ENCODE measurements at places on chromosomes 1 and 21.

- DNase-seq: no peak
These were observed 119.7 kb downstream of the KCNT2 start for GRCh38 chr1:196488579-196488978.

- DNase-seq: no peak
These were observed 65.2 kb downstream of the CNST start for GRCh38 chr1:246631426-246631825.

DNA sequence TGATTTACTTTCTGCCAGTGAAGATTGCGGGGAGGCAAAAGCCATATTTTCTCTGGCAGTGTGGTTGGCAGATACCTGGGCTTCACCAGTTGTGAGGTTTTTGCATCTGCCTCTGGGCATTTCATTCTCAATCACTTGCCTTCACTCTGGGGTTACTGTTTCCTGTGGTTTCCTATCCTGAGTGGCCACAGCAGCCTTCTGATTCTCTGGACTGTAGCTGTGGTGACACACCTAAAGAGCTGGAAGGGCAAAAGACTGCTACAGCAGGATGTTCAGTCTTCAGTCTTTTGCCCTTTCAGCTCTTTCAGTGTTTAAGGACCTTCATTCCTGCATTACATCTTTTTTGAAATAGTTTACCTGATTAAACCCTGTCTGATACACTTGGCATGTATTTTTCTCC is 50.5 kb upstream of the GPR52 start:
- no peak for DNase-seq

DNA sequence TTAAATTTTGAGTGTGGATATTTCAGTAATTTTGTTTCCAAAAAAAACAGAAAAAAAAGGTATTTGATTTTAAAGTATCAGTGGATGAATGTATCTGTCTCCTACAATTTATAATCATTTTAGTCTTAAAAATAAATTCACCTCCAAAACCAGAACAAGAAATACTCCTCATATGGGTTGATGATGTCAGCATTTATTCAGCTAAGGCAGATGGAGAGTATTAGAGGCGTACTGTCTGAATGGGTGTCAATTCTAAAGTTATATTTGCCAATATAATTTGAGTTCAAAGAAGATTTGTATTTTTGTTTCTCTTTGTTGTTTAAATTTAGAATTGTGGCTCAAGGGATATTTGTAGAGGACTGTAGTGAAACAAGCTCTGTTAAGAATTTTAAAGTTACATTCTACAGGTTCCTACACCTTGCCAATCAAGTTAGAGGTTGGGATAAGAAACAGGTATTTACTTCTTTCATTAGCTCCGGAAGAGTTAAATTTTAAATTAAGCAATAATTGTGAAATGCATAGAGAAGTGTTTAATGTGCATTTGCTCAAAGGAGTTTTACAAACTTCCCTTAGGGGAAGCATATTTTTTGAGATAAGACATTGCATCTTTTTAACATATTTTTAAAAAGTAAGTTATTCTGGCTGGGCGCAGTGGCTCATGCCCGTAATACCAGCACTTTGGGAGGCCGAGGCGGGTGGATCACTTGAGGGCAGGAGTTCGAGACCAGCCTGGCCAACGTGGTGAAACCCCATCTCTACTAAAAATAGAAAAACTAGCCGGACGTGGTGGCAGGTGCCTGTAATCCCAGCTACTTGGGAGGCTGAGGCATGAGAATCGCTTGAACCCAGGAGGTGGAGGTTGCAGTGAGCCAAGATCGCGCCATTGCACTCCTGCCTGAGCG is 1.2 kb downstream of the PLA2G4A start:
- no peak for DNase-seq

DNA sequence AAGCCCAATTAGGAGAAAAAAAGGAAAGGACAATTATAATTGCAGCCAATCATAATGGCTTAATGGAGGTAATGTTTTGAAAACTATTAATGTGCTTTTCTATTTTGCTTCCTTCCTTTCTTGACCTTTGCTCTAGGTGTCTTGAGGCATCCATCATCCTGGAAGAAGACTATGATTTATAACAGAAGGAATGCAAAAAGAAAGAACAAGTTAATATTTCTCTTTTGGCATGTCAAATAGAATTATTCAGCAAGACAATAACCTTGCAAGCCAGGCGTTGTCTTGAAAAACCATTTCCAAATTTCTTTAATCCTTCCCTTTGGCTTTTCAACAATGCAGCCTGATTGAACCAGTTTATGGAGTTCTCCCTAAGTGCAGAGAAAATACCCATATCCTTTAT is 107.7 kb upstream of the USP24 start:
- no peak for DNase-seq

- peak; percentile 51 for DNase-seq
These were observed 42.8 kb downstream of the ACP6 start for GRCh38 chr1:147627435-147628110.

- DNase-seq: no peak
These were observed 712.1 kb downstream of the LTN1 start for GRCh38 chr21:28280611-28281010.

DNA sequence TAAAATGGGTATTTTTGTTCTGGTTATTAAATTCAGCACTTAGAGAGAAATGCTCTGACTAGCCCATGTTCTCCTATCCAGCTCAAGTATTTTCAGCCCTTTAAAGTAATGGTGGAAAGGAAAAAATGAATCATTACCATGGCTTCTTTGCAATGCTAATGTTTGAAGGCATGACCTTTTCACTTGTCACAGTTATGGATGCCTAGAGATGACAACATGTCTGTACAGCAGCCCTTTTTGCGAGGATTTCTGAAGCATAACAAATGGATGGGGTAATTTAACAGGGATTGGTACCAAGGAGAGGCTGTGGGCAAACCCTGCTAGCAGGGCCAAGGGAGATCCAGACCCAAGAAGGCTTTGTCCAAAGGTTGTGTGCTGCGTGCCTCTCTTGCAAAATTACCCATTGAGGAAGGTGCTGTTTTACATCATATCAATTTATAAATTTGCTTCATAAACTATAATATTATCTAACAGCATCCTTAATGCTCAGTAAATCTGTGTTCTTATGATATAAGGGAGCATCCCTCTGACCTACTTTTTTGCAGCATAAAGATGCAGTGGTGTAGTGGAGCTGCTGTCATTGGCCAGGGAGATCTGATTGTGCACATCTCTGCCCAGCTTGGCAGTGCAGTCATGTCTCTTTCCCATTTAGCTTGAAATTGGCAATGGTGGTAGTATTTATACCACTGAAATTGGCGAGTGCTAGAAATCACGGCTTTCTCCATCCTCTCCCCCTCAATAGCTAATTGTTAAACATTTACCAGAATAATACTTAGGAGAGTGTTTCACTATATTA is 327.1 kb downstream of the PCP4 start:
- DNase-seq: no peak

- no peak for DNase-seq
These were observed 9.9 kb downstream of the GPR3 start for GRCh38 chr1:27402349-27402754.

DNA sequence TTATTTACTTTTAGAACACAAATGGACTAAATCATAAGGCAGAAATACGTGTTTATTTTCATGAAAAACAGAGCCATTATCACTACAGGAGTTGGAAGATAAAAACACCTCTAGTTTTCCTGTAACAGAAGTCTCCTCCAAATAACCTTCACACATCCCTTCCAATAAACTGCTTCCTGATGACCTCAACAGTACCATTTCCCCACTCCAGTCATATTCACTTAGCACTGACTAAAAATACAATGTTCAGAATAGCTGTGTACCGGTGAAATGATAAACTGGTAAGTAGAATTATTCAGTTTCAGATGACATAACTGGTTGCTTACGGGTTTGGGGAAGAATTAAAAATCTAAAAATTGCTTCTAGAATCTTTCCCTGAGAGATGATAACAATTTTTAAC is 137.9 kb downstream of the DENND1B start:
- no peak for DNase-seq

DNA sequence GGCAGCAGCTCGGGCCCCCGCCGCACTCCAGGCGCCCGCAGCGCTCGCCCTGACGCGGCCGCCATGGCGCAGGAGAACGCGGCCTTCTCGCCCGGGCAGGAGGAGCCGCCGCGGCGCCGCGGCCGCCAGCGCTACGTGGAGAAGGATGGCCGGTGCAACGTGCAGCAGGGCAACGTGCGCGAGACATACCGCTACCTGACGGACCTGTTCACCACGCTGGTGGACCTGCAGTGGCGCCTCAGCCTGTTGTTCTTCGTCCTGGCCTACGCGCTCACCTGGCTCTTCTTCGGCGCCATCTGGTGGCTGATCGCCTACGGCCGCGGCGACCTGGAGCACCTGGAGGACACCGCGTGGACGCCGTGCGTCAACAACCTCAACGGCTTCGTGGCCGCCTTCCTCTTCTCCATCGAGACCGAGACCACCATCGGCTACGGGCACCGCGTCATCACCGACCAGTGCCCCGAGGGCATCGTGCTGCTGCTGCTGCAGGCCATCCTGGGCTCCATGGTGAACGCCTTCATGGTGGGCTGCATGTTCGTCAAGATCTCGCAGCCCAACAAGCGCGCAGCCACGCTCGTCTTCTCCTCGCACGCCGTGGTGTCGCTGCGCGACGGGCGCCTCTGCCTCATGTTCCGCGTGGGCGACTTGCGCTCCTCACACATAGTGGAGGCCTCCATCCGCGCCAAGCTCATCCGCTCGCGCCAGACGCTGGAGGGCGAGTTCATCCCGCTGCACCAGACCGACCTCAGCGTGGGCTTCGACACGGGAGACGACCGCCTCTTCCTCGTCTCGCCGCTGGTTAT is 2.8 kb downstream of the KCNJ9 start:
- DNase-seq: no peak

DNA sequence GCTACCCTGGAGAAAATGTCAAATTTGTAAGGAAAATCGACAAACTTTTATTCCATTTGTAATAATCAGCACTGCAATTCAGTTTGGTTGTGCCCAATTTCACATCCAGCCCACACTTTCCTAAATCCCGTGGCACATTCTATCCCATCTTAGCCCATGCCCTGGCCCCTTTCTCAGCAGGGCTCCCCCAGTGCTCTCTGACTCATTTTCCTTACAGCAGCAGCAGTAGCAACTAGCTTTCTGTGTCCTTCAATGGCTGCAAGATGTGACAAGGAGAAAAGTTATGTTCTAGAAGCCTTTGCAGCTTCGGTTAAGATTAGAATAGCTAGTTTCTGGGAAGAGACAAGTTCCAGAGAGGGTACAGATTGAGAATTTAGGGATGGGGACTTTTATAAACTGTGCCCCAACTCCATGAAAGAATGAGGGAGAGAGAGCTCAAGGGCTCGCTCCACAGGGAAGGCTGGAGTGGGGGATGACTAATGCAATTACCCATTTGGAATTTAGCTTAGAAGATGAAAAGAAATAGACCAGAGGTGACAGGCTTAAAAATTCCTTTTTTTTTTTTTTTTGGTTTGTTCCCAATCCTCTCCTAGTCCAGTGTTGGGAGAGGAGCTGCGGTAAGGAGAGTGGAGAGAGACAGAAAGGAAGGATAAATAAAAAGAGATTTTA is 47.0 kb upstream of the POU2F1 start:
- no peak for DNase-seq

- DNase-seq: no peak
These were observed 5.9 kb upstream of the SIPA1L2 start for GRCh38 chr1:232635778-232636356.

GRCh38 chr1:232878086-232878485 is 72.3 kb upstream of the NTPCR start:
- no peak for DNase-seq

GRCh38 chr1:79519084-79519760 is 512.7 kb upstream of the ADGRL4 start:
- DNase-seq: no peak

DNA sequence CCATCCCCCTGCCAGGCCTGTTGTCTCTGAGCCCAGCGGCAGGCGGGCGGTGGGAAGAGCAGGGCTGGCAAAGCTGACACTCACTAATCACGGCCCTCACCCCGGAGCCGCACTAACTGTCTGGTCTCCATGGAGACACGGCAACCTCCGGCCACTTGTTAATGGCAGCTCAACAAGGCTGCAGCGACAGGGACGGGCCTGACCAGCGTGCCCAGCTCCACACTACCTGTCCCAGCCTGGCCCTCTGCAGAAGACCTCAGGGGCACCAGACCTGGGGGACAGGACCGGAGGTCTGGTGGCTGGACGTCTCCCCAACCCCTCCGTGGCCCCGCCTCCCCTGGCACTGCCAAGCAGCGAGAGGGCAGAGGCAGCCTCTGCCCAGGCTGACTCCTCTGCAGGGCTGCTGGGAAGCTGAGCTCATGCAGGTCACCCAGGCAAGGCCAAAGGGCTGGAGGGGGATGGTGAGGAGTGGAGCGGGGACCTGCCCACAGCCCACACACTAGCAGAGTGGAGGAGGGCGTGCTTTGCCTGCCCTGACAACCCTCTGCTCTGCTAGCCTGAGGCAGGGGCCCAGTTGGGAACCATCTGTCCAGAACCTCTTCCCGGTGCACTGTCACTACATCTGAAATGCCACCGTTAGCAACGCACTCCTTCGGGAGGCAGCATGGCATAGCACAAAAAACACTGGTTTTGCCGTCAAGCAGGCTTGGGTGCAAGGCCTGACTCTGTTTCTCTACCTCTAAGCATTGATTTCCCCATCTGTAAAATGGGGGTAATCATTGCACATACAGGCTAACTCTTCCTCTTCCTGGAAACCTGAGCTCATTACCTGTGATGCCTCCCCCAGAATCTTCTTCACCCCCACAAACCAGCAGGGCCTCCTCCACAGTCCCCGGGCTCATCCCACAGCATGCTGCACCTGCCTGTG is 29.6 kb upstream of the WASF2 start:
- no peak for DNase-seq

- no peak for DNase-seq
These were observed 35.9 kb upstream of the ZRANB2 start for GRCh38 chr1:71116729-71117128.

GRCh38 chr1:32769524-32770220 is 47.5 kb downstream of the YARS1 start:
- DNase-seq: no peak

- DNase-seq: no peak
These were observed 1233.1 kb downstream of the PLA2G4A start for GRCh38 chr1:188061881-188062280.

- DNase-seq: no peak
These were observed 104.0 kb upstream of the DSCAM start for GRCh38 chr21:40950970-40951369.

DNA sequence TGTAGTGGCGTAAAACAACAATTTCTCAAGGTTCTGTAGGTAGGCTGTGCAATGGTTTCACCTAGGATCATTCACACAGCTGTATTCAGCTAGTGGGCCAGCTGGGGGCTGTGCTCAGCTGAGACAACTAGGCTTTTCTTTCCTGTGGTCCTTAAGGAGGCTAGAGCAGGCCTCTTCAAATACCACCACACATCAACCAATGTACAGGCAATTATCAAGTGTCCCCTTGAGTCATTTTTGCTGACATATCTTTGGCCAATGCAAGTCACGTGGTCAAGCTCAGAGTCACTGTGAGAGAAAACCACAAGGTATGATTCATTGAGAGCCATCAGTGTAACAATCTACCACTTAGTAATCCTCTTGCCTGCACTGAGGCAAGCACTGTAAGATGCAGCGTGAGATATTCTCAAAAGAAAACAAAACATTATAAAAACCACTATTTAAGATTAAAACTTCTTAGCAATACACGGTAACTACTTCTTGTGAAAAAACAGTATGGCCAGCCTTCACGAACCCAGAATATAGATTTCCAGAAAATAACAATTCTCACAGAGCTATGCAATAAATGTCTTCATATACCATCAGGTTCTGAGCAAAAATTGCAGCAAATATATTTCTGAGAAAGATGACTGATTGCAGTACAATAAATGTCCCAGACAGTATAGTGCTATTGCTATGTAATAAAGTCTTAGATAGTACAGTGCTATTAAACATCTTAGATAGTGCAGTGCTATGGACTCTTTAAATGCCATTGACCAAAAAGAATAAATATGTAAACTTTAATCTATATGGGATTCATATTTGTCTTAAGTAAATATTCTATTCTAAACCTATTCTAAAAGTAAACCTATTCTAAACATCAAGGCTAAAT is 55.3 kb downstream of the NME7 start:
- peak; percentile 90 for DNase-seq
